ENCODE measurements at places on chromosomes 5 and 9.

GRCh38 chr9:90308691-90309090 is 333.9 kb downstream of the DIRAS2 start:
- H3K27me3 ChIP-seq, result no peaks in the 10 kb centered on the region
- H3K27ac ChIP-seq, result peak overlapping the region; percentile 67
- no peak overlapping the region for H3K4me3 ChIP-seq
- no peaks in the 10 kb centered on the region for H3K36me3 ChIP-seq
- DNase-seq, result no peak
- H3K4me1 ChIP-seq, result peaks cover 19% of the 10 kb centered on the region

GRCh38 chr9:37937366-37937765 is 33.4 kb upstream of the SLC25A51 start:
- H3K4me3 ChIP-seq, result no peak overlapping the region
- H3K36me3 ChIP-seq, result no peaks in the 10 kb centered on the region
- H3K4me1 ChIP-seq, result peaks cover 40% of the 10 kb centered on the region
- DNase-seq, result no peak

- no peak overlapping the region for H3K4me3 ChIP-seq
- H3K36me3 ChIP-seq, result no peaks in the 10 kb centered on the region
- H3K4me1 ChIP-seq, result peaks cover 6% of the 10 kb centered on the region
- H3K27me3 ChIP-seq, result peaks cover 21% of the 10 kb centered on the region
- no peak overlapping the region for H3K27ac ChIP-seq
- DNase-seq, result no peak
Observed at GRCh38 chr9:129262261-129262660, 84.2 kb upstream of the IER5L start.

DNA sequence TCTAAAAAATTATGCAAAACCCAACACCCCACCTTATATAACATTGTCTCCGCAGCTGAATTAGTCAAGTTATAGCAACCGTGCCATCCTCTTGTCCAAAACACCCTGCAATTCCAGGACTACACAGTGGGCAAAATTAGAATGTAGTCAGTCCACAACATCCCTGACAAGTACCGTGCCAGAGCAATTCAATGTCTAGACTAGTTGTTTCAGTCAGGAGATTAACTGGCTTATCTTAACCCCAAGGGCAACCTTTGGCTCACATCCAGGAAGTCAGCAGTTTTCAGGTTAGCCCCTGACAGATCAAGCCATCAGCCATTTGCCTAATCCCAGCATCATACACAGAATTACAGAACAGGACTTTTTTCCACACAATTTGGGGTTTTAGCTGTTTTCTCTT is 240.8 kb upstream of the TMEM161B start:
- no peak overlapping the region for H3K27ac ChIP-seq
- no peak overlapping the region for H3K4me3 ChIP-seq
- H3K36me3 ChIP-seq, result no peaks in the 10 kb centered on the region
- no peaks in the 10 kb centered on the region for H3K4me1 ChIP-seq
- peak; percentile 12 for DNase-seq

DNA sequence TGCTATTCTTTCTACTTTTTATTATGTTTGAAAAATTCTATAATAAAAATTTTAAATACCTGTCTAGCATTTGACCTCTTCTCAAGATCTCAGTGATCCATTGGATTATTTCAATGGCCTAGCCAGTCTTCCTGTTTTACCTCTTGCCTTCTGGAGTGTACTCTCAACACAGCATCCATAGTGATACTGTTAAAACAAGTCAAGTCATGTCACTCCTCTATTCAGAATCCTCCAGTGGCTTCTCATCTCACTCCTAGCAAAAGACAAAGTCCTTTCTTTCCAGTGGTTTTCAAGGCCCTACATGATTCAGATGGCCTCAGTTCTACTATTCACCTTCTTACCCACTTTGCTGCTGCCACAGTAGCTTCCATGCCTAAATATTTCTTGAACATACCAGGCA is 1.8 kb downstream of the MARVELD2 start:
- H3K36me3 ChIP-seq, result no peaks in the 10 kb centered on the region
- no peaks in the 10 kb centered on the region for H3K27me3 ChIP-seq
- peak overlapping the region; percentile 99 for H3K27ac ChIP-seq
- no peaks in the 10 kb centered on the region for H3K4me1 ChIP-seq

- H3K4me1 ChIP-seq, result peaks cover 8% of the 10 kb centered on the region
- H3K27me3 ChIP-seq, result no peaks in the 10 kb centered on the region
- peak overlapping the region; percentile 21 for H3K4me3 ChIP-seq
- no peak overlapping the region for H3K27ac ChIP-seq
- peak; percentile 55 for DNase-seq
- H3K36me3 ChIP-seq, result no peaks in the 10 kb centered on the region
Observed at GRCh38 chr9:113875459-113876150, 504 bp upstream of the ZNF618 start.
